GM03348 (cell line): ENCODE measurements at places on chromosomes 16 and 17.

DNA sequence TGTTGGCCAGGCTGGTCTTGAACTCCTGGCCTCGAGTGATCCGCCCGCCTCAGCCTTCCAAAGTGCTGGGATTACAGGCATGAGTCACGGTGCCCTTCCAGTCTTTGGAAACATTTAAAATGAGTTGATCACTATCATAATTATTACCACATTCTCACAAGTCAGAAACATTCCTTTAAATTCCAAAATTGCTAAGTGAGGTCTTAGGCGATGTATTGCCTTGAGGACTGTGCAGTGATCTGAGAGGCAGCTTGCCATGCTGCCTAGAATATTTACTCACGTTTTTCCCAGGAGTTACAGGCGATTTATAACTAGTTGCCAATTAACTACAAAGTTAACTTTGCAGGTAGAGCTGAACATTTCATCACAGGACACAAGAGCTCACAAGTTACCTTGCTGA, 5.7 kb upstream of the ATXN1L start:
- peak; percentile 74 for DNase-seq

DNA sequence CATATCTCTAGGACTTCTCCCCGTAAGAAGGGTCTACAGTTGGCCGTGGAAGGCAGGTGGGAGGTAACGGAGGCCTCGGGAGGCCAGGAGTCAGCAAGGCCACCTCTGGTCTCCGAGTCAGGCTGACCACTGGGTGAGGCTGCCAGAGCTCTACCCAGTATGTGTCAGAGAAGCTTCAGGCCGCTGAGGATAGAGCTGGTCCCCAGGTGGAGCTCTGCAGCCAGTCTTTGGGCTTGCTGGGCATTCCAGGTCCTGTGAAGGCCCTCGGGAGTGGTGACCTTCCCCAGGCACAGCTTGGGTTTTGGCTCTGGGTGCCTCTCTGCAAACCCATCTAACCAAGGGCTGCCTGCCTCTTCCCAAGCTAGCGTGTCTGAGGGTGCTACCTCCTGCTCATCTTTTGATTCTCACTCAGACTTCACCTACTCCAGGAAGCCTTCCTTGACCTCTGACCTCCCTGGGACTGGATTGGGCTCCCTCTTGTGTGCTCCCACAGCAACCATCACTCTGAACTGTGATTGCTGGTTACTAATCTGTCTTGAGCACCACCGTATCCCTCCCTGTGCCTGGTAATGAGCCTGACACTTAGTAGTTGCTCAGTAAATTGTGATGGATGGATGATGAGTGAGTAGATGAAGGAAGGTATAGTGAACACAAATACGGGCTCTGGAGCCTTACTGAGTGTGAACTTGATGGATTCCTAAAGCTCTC, 22.3 kb downstream of the RHBDL3 start:
- no peak for DNase-seq

DNA sequence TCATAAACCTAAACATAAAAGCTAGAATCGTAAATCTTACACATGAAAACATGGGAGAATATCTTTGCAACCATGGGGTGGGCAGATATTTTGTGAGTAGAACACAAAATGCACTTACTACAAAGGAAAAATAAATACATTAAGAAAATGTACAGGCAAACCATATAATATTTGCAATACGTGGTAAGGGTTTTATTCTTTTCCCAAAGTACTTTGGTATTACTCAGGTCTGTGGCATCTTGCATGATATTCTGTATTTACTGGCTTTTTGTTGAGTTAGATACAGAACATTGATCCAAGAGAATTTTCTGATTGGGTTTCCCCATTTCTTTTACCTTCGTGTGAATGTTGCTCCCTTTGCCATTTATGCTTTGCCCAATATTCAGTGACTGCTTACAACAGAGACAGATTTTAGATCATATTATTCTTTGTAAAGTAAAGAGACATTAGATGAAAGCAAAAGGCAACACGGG, 33.0 kb upstream of the ARHGAP17 start:
- no peak for DNase-seq

GRCh38 chr17:58577696-58578095, 63.3 kb upstream of the MTMR4 start:
- peak; percentile 58 for DNase-seq

DNA sequence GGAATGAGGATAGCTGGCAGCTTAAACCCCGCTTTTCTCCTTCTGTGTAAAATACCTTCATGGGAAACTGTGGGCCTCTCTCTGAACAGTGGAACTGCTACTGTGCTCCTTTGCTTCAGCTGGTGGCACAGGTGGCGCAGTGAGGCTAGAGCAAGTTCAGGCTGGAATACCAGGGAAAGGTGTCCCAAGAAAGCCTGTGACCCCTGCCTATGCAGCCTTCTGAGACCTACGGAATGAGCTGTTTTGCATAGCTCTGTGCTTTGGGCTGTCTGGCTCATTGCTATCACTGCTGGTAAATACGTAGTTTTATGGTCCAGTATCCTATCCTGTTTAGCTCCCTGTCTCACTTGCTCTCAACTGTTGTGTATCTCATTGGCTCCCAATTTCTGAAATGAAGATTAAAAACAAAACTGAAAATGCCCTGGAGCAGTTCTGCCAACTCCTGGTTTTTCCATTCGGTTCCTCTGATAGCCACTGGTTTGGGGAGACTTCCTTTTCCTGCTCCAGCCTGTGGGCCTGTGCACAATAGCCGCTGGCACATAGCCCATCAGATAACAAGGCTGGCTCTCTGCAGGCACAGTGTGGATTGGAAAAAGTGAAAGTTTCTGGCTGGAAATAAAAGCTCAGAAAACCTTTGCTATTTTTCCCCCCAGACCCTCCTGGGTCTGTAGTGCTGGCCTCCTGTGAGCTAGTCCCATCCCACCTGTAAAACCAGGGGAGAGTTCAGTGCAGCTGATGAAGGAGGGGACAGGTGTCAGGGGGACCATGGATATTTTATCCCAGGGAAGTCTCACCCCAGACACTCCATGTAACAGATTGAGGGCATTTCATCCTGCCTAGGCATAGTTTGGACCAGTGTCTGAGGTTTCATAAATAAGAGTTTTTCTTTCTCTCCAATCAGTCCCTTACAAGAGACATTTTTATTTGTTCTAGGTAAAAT, 24.0 kb downstream of the LIMD2 start:
- peak; percentile 85 for DNase-seq

- no peak for DNase-seq
These were observed 51.8 kb downstream of the LYRM1 start for GRCh38 chr16:20952139-20952920.

- DNase-seq: no peak
These were observed 358.6 kb upstream of the ASIC2 start for GRCh38 chr17:33651686-33652085.

- no peak for DNase-seq
These were observed 44.2 kb upstream of the NDRG4 start for GRCh38 chr16:58455750-58456149.

GRCh38 chr16:8626946-8627345, 5.4 kb downstream of the METTL22 start:
- DNase-seq: no peak

DNA sequence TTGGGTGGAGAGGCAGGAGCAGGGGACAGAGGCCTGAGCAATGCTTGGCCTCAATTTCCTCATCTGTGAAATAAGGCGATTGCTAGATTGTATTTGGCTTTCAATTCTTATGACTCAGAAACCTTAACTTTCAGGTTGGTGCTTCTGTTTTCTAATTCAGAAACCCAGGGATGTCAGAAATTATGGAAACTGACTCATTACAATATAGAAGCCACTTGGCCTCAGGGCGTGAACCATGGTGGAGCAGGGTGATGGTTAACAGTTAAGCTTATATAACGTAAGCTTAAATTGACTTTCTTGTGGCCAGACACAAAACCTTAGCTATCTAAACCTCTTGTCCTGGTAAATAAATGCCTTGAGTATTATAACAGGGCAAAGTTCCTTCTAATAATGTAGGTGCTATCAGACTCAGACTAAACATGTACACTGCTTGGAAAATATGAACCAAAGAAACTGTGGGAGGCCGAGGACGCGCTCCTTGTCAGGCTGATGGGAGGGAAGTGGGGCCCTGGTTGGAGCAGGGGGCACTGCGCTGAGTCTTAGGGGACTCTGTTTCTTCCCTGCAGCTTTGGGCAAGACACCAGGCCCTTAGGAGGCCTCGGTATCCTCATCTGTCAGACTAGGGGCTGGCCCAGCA, 17.1 kb upstream of the SREBF1 start:
- no peak for DNase-seq

GRCh38 chr16:21645261-21645721, 7.1 kb downstream of the IGSF6 start:
- DNase-seq: peak; percentile 19

GRCh38 chr16:9836118-9836736, 346.0 kb downstream of the GRIN2A start:
- DNase-seq: peak; percentile 49

DNA sequence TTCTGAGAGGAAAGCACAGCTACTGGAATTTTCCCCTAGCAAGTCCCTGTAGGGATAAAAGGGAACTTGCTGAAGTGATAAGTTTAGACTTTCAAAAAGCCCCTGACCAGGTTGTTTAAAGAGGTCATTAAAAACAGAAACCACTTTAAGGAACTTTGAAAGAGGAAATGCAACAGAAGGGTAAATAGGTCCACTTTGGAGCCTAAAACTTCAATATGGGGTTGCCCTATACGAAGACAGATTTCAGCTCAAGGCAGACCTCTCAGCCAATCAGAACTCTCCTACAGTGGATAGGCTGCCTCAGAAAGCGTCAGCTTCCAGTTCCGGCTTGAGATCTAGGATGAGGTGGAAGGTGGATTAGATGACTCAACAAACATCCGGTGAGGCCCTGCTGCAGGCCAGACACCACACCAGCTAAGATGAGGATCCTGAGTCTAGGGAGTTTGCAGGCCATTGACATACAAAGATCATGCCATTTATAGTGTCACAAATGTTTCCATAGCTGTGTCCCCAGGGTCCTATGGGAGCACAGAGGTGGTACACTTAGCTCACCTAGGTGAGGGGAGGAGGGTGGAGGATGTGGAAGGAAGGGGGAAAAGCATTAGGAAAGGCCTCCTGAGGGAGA, 7.9 kb upstream of the MFSD6L start:
- DNase-seq: no peak

GRCh38 chr17:36106493-36106835, 2.8 kb downstream of the CCL4 start:
- DNase-seq: no peak

DNA sequence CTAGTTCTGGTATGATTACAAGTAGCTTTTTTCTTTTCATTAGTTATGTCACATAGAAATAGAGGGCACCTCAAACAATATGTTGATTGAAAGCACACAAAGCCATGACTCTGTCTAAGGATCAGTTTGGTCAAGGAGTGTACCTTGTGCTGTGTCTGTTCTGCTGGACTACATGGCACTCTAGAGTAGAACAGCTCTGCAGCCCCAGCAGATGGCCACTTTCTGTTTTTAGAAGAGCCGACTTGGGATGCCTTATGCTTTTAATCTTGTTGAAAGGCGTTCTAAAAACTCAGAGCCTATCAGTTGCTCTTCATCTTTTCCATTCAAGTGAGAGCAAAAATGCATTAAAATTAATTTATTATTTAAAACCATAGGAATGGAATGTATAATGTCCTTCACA, 49.3 kb upstream of the CA10 start:
- no peak for DNase-seq

DNA sequence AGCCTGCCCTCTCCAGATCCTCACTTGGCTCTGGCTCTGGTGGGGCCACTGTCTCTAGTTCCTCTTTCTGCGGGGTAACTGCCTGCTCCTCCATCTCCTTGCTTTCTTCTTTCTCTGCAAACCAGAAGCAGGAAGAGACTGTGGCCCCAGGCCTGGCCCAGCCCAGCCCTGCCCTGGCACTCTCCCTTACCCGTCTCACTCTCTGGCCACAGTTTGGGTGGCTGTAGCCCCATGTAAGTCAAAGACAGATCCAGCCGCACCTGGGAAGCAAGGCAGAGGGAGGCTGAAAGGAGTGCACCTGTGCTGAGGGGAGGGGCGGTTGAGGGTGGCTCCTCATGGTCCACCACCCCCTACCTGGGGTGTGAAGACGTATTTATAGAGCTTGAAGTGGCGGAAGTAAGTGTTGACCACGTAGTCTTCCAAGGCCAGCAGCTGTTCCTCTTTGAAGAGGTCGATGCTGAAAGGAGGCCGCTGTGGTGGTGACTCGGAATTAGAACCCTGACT, 2.8 kb downstream of the CFAP119 start:
- DNase-seq: no peak

DNA sequence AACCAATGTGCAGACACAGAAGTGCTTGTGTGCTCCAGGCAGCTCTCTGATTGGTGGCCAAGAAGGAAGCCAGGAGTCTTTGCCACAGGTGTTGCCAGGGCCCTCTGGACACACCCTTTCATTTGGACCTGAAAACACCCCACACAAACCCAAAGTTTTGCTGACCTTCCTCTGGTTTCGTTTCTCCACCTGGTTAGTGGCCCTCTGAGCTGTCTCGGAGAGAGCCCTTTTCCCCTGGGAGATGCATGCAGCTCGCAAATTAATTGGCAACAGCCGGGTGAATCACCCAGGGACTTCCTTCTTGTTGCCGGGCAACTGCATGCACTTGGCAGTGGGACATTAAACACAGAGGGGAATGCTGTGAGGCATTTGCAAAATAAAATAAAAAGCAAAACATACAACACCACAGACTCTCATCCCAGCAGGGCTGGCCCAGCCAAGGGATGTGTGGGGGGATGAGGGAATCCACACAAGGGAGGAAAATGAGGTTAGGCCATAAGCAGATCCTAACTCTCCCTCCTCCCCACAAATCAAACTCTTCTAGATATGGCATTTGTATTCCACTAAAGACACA, 286.6 kb downstream of the SOX9 start:
- DNase-seq: peak; percentile 94

DNA sequence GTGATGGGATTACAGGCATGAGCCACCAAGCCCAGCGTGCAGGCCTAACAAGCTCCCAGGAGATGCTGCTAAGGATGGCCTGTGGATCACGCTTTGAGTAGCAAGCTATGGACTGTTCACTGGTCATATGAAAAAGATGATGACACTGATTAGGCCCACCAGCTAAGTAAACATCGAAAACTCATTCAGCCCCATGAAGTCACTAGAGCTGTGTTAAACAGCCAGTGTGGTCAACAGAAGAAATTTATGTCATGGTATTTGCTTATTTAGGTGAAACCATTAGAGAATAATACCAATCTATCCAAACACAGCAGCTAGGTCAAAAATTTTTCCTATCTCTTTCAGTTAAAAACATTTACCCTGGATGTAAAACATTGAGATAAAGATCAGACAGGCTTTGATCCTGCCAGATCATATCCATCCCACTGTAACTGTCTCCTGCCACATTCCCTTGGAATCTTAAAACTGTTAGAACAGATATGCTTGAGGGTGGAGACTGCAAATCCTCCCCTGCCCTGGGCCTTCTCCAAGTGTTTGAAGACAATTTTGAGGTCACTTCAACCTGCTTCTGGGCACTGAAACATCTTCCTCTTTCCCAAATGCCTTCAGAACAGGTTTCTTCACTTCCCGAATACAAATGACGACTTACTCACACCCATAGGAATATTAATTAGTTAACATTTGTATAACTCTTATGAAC, 30.9 kb downstream of the HOXB1 start:
- DNase-seq: no peak
